ENCODE measurements at places on chromosomes 3 and 15. TPM values are rescaled to one million over a fixed set of nuclear protein-coding genes. Genes with fewer than 3 reads are reported as not detected.

- H3K4me3 ChIP-seq, result peak overlapping the region; percentile 42
- H3K27ac ChIP-seq, result no peak overlapping the region
- DNase-seq, result peak; percentile 10
- no peaks in the 10 kb centered on the region for H3K4me1 ChIP-seq
- peaks cover 25% of the 10 kb centered on the region for H3K27me3 ChIP-seq
Measured at GRCh38 chr3:50205413-50206276, 574 bp downstream of the SLC38A3 start.

- DNase-seq, result no peak
- H3K27ac ChIP-seq, result no peak overlapping the region
Measured at GRCh38 chr3:154085071-154085470, 36.1 kb upstream of the ARHGEF26 start.

- no peaks in the 10 kb centered on the region for H3K4me1 ChIP-seq
- H3K4me3 ChIP-seq, result no peak overlapping the region
- no peaks in the 10 kb centered on the region for H3K36me3 ChIP-seq
- DNase-seq, result no peak
- H3K27me3 ChIP-seq, result no peaks in the 10 kb centered on the region
- no peak overlapping the region for H3K27ac ChIP-seq
Measured at GRCh38 chr3:28700728-28701127, 352.1 kb upstream of the AZI2 start.

DNA sequence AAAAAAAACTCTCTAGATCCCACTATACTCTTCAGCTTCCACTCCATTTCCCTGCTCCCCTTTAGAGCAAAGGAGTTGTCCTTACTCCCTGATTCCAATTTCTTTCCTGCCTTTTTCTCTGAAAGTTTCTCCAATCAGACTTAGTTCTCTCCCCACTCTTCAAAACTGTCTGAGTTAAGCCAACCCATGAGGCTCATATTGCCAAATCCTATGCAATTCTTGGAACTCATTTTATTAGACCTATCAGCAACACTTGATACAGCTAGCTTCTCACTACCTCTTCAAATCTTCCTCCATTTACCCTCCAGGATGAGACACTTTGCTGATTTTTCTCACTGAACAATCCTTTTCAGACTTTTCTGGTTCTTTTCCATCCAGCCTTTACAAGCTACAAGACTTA is 233.1 kb downstream of the THRB start:
- no peaks in the 10 kb centered on the region for H3K4me1 ChIP-seq
- no peak overlapping the region for H3K27ac ChIP-seq
- no peak overlapping the region for H3K4me3 ChIP-seq

DNA sequence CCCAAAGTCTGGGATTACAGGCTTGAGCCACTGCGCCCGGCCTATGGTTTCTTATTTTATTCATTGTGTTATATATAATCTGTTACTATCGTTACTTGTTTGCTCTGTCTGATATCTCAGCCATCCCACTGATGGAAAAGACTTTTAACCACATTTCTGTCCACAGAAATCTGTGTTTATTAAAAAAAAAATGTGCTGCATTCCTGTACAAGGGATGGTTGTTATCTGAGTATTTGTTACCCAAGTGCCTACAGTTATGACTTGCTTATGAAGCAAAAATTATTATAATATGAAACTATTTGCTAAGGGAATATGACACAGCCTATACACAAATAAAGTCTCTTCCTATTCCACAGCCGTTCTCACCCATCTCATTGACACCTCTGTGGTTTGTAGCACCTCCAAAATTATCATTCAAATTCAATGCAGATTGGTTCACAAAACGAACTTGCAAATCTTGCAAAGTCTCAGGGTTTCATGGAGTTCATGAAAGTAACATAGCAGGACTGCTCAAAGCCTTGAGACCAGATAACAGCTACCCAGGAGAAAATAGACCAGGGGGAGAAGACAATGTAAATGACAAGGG is 47.4 kb upstream of the UBE2E1 start:
- H3K27ac ChIP-seq, result no peak overlapping the region
- H3K4me1 ChIP-seq, result no peaks in the 10 kb centered on the region
- H3K27me3 ChIP-seq, result no peaks in the 10 kb centered on the region
- no peaks in the 10 kb centered on the region for H3K36me3 ChIP-seq
- no peak for DNase-seq

- H3K4me3 ChIP-seq, result no peak overlapping the region
- H3K27ac ChIP-seq, result no peak overlapping the region
- no peaks in the 10 kb centered on the region for H3K4me1 ChIP-seq
- H3K27me3 ChIP-seq, result no peaks in the 10 kb centered on the region
Measured at GRCh38 chr15:93341164-93341563, 252.2 kb upstream of the RGMA start.

- H3K27ac ChIP-seq, result no peak overlapping the region
- DNase-seq, result no peak
- no peaks in the 10 kb centered on the region for H3K36me3 ChIP-seq
- no peaks in the 10 kb centered on the region for H3K4me1 ChIP-seq
Measured at GRCh38 chr3:5423076-5423475, 235.6 kb downstream of the EDEM1 start.

DNA sequence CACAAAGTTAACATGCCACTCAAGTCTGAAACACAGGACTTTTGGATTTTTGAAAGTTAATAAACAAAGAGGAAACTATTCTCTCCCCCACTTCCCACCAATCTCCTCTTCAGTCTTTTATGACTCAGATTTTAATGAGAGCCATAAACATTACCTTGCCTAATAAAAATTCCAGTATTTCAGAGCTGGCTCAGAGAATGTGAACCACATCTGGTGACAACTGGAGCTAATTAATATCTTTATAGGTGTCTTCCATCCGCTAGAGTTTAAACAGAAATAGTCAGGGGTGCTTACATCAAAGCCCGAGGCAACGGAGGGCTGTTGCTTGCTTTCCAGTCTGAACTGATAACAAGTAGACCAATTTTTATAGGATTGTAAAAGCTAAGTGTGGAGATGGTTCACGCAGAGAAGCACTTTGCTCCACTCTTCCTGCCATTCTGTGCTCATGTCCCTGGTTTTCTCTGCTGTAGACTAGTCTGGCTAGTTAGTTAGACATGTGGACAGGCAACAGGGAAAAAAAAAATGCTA is 363.6 kb downstream of the NR2F2 start:
- no peaks in the 10 kb centered on the region for H3K36me3 ChIP-seq
- H3K4me3 ChIP-seq, result no peak overlapping the region
- H3K27me3 ChIP-seq, result no peaks in the 10 kb centered on the region
- no peaks in the 10 kb centered on the region for H3K4me1 ChIP-seq
- no peak overlapping the region for H3K27ac ChIP-seq

GRCh38 chr15:56165234-56165633 is 78.4 kb downstream of the RFX7 start:
- no peaks in the 10 kb centered on the region for H3K27me3 ChIP-seq
- no peaks in the 10 kb centered on the region for H3K36me3 ChIP-seq
- H3K27ac ChIP-seq, result no peak overlapping the region
- H3K4me3 ChIP-seq, result no peak overlapping the region
- DNase-seq, result no peak

GRCh38 chr15:39415634-39416033 is 165.2 kb upstream of the THBS1 start:
- no peak overlapping the region for H3K27ac ChIP-seq
- no peaks in the 10 kb centered on the region for H3K36me3 ChIP-seq
- DNase-seq, result no peak
- no peaks in the 10 kb centered on the region for H3K4me1 ChIP-seq

- no peaks in the 10 kb centered on the region for H3K27me3 ChIP-seq
- H3K36me3 ChIP-seq, result no peaks in the 10 kb centered on the region
- H3K27ac ChIP-seq, result no peak overlapping the region
Measured at GRCh38 chr3:3081381-3082233, 28.6 kb downstream of the IL5RA start.

GRCh38 chr3:34145796-34146195 is 347.4 kb downstream of the PDCD6IP start:
- no peak overlapping the region for H3K27ac ChIP-seq
- no peaks in the 10 kb centered on the region for H3K27me3 ChIP-seq
- H3K4me3 ChIP-seq, result no peak overlapping the region
- no peaks in the 10 kb centered on the region for H3K4me1 ChIP-seq
- no peaks in the 10 kb centered on the region for H3K36me3 ChIP-seq

- H3K4me1 ChIP-seq, result peaks cover 7% of the 10 kb centered on the region
- no peaks in the 10 kb centered on the region for H3K36me3 ChIP-seq
- peaks cover 20% of the 10 kb centered on the region for H3K27me3 ChIP-seq
- no peak overlapping the region for H3K4me3 ChIP-seq
Measured at GRCh38 chr15:52114261-52115055, 1.9 kb upstream of the BCL2L10 start.

GRCh38 chr3:155748611-155749365 is 3.9 kb upstream of the PLCH1 start:
- no peak for DNase-seq
- H3K27me3 ChIP-seq, result peaks cover 9% of the 10 kb centered on the region
- H3K4me3 ChIP-seq, result no peak overlapping the region
- no peak overlapping the region for H3K27ac ChIP-seq
- no peaks in the 10 kb centered on the region for H3K36me3 ChIP-seq

GRCh38 chr3:129773691-129774663 is 119.5 kb downstream of the TMCC1 start:
- no peaks in the 10 kb centered on the region for H3K4me1 ChIP-seq
- no peaks in the 10 kb centered on the region for H3K27me3 ChIP-seq
- H3K4me3 ChIP-seq, result no peak overlapping the region

DNA sequence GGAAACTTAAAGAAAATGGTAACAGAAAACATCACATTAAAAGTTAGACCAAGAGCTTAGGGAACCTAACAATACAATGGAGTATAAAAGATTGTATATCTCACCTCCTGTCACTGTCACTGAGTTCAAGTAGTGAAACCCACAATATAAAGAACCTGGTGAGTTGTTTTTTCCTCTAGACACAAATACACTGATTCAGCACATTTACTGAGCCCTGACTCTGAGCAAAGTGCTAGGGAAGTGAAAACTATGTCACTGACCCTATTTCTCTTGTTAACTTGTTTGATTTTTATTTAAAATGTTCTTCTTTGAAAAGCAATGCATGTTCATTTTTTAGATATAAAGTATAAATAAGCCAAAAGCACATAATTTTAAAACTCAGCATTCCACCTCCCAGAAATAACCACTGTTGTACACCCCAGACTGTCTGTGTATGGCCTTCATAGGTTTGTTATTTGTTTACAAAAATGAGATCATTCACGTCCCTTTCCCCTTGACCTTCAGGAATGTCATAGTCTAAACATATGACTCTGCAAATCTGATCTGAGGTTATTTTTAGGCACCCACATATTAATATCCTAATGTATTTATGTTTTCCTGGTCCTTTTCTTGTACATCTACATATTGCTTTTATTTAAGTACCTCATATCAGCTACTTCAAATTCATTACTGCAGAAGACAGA is 69.2 kb upstream of the CSTA start:
- no peaks in the 10 kb centered on the region for H3K36me3 ChIP-seq
- H3K27me3 ChIP-seq, result no peaks in the 10 kb centered on the region
- H3K27ac ChIP-seq, result no peak overlapping the region
- H3K4me3 ChIP-seq, result no peak overlapping the region
- no peak for DNase-seq

- H3K4me1 ChIP-seq, result no peaks in the 10 kb centered on the region
- no peak overlapping the region for H3K4me3 ChIP-seq
- H3K27ac ChIP-seq, result no peak overlapping the region
- no peak for DNase-seq
Measured at GRCh38 chr3:52865994-52866393, 31.2 kb upstream of the MUSTN1 start.

DNA sequence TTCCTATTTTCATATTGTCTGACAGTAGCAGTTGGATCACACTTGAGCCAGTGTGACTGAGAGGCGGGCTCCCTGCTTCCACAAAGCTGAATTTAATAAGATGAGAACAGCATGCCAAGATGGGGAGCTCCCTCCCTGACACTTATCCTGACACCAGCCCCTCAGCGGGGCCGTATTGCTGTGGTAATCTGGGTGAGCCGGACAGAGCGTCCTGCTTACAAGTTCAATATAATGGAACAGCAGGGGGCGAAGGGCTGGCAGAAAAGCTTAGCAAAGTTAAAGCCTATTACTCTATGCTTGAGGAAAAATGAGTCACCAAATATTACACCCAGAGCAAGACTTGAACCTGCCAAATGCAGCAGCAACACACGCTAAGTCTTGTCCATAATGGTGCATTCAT is 163.8 kb upstream of the CMC1 start:
- DNase-seq, result peak; percentile 3
- H3K27ac ChIP-seq, result no peak overlapping the region
- H3K4me3 ChIP-seq, result no peak overlapping the region
- no peaks in the 10 kb centered on the region for H3K36me3 ChIP-seq

DNA sequence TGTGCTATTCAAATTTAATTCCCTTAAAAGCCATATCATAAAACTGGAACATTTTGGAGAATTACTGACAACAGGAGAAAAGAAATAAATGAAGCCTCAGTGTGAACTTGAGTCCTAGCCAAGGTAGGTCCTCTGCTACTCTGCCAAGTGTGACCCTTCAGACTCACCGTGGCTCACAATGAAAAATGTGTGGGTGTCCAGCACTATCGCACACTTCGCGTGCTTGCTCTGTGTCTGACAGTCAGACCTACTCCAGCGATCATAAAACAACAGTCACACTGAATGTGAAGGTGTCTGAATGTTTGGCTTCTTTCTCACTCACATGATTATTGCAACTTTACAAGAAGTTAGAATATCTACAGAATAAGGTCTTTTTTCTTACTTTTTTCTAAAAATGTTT is 65.8 kb upstream of the TRA2B start:
- H3K4me1 ChIP-seq, result no peaks in the 10 kb centered on the region
- H3K27me3 ChIP-seq, result no peaks in the 10 kb centered on the region
- no peak overlapping the region for H3K27ac ChIP-seq

GRCh38 chr3:8653800-8654408 is 9.3 kb upstream of the SSUH2 start:
- H3K27ac ChIP-seq, result no peak overlapping the region
- H3K36me3 ChIP-seq, result no peaks in the 10 kb centered on the region
- no peak overlapping the region for H3K4me3 ChIP-seq
- H3K27me3 ChIP-seq, result peaks cover 2% of the 10 kb centered on the region
- H3K4me1 ChIP-seq, result peaks cover 13% of the 10 kb centered on the region

GRCh38 chr15:41653760-41654159 is 6.4 kb upstream of the MGA start:
- no peaks in the 10 kb centered on the region for H3K27me3 ChIP-seq
- H3K4me1 ChIP-seq, result peaks cover 9% of the 10 kb centered on the region
- no peaks in the 10 kb centered on the region for H3K36me3 ChIP-seq
- H3K27ac ChIP-seq, result no peak overlapping the region

DNA sequence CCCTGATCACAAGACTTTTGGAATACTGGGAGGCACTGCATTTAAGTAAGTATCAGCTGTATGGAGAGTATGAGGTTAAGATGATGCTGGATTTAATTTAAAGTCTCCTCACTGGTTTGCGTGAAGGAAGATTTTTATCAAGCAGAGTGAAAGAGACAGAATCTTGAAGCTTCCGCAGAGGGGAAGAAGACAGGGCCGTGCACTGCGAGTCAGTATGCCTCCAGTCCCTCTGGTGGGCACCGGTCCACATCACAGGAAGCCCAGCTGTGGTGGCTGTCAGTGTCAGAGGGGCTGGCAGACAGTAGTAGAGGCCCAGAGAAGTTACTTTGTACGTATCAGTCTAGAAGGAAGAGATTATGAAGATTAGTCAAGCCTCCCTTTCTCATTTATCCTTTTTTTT is 379.0 kb upstream of the TPRG1 start:
- no peak overlapping the region for H3K27ac ChIP-seq
- H3K4me1 ChIP-seq, result peaks cover 35% of the 10 kb centered on the region
- no peaks in the 10 kb centered on the region for H3K27me3 ChIP-seq
- H3K4me3 ChIP-seq, result no peak overlapping the region
- no peaks in the 10 kb centered on the region for H3K36me3 ChIP-seq

The SH2D7 gene
- not detected for total RNA-seq

The FBXW12 gene
- not detected for total RNA-seq

The KIF15 gene
- total RNA-seq, result 1.5 TPM

The SUCNR1 gene
- total RNA-seq, result 0.17 TPM

The CLDN16 gene
- total RNA-seq, result 0.50 TPM

The AMIGO3 gene
- 0.16 TPM for total RNA-seq

The KPNA1 gene
- total RNA-seq, result 160 TPM

The INSYN1 gene
- 5.2 TPM for total RNA-seq

The ZPLD1 gene
- 0.60 TPM for total RNA-seq

Data from astrocyte (in vitro differentiated cells and primary cell).